ENCODE measurements at places on chromosomes 2 and 18.

- no peak for DNase-seq
Observed at GRCh38 chr2:65386344-65386743, 46.1 kb downstream of the SPRED2 start.

DNA sequence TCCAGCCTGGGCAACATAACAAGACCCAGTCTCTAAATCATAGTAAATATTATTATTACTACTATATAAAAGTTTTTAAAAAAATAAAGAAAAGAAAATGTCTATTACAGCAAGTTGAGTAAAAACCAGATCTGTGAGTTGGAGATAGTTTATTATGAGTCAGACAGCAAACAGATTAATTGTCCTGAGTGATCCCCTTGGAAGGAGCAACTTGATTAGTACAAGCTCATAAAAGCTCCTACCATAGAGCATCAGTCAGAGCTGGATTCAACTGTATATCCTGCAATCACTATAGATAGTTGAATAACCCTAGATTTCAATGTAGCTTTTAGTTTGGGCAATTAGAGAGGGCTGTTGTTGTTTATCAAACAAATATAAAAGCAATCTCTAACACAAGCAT lies 84.1 kb downstream of the TRABD2A start:
- DNase-seq, result no peak

DNA sequence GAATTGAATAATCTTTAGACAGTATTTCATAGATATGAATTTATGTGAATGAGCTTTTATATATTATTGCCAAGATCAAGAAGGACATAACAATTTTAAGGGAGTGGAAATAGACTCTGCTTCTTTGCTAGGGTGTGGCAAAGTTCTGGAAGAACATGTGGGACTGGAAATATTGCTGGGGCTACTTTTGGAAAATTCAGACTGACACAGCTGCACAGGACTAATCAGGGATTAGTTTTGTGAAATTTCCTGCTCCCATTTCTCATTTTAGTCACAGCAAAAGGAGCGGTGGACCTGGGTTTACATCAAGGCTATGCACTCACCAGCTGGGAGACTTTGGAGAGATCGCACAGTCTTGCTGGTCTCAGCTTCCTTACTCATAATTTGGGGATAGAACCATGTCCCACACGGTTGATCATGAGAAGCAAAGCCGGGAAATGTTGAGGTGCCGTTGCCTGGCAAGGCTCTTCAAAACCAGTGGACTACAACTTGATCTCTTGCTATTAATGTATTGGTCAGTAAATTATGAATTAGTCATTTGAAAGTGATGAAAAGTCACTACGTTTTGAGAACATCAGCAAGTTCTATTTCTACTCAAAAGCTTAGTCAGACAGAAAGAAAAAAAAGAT lies 42.4 kb downstream of the IL1RL2 start:
- no peak for DNase-seq

- no peak for DNase-seq
Observed at GRCh38 chr2:124689348-124689747, 664.3 kb downstream of the CNTNAP5 start.

- no peak for DNase-seq
Observed at GRCh38 chr18:37944700-37945270, 379.2 kb upstream of the CELF4 start.

- no peak for DNase-seq
Observed at GRCh38 chr18:56161566-56162260, 476.7 kb downstream of the TXNL1 start.

DNA sequence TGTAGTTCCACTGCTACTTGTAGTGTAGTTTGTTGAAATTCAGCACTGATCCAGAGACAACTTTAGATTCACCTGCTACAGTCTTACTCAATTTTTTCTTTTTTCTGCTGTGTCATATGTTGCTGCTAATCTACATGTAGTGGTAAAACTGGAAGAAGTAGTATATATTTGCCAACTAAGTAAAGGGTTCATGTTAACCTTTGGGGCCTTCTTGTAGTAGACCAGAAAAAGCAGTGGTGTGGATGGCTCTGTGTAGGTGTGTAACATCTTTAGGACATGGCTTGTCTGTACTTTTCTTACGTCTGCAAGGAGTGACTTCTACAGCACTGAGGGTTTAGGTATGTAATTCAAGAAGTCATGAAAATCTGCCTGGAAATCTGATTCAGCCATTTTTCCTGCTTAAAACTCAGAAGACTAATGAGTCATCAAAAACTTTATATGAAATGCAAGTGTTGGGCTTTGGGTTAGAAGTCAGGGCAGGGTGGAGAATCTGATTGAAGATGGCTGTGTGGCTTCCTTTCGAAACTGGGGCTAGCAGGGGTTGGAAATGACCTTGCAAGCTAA lies 8.4 kb downstream of the PTPRM start:
- peak; percentile 74 for DNase-seq

DNA sequence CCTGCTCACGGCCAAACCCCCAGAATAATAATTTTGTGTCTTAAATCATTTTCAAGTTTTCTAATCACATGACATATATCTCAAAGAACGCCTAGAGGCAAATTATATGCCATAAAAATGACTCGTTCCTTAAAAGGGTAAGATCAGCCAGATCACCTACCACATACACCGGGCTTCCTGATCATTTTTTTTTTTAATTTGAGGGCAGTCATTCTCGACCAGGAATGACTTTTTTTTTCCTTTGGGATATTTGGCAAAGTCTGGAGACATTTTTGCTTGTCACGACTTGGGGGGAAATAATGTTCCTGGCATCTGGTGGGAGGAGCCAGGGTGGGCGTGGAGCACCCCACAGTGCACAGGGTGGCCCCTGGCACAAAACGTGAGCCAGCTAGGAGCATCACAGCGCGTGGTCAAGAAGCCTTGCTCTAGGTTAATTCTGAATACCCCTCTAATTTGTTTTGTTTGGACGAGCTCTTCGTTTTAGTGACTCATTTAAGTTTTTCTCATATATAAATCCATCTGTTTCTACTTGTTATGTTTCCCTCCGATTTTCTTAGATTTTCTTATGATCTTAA lies 94.9 kb downstream of the TWIST2 start:
- DNase-seq, result no peak

- DNase-seq, result no peak
Observed at GRCh38 chr2:65452150-65452895, 19.9 kb upstream of the SPRED2 start.

DNA sequence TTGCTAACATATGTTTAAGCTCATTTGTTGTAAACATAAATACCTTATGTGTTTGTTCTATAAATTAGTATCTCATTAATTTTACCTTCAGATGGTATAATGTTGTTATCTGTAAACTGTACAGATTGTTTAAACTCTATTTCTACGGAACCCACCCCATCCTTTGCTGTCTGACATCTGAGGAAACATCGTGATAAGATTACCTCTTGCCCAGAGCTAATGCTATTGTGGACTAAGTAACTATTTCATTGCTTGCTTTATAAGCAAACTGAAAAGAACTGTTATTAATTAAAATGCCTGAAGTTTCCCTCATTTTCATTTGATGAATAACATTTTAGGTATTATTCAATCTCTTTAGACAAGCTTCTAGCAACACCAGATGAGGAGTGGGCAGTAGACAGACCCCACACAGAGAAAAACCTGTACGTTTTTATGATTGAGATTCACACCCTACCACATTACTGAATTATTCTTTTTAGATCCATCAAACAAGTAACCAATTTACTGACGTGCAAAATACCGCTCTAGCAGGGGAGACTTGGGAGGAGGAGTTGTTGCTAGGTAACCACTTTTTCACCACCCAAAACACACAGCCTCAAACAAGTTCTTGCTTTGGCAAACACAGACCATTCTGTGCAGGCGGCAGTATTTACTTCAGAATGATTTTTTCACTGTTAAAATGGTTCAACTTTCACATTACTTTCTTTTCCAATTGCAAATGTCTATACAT lies 1.9 kb upstream of the SYT4 start:
- peak; percentile 64 for DNase-seq

- no peak for DNase-seq
Observed at GRCh38 chr2:74911061-74911460, 47.4 kb upstream of the POLE4 start.

GRCh38 chr2:145494441-145494840 lies 974.5 kb upstream of the ZEB2 start:
- DNase-seq, result no peak

- DNase-seq, result no peak
Observed at GRCh38 chr2:238445409-238446190, 18.9 kb downstream of the ASB1 start.

- peak; percentile 96 for DNase-seq
Observed at GRCh38 chr2:44100351-44100750, 68.3 kb upstream of the PPM1B start.

DNA sequence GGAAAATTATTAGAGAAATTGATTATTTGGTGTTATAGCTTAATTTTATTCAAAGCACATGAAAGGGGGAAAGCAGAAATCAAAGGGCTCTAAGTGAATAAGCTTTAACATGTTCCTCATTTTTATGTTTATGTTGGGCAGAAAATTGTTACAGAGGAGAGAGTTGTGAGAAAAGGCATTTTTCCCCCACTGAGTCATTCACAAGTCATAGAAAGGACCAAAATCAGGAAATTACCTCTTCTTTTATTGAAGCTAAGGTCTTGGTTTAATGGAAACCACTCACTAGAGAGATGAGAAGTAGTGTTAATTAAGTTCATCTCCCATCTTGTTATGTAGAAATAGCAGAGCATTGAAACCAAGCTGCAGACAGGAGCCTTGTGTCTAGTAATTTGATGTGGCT lies 175.3 kb upstream of the THUMPD2 start:
- DNase-seq, result peak; percentile 36

- no peak for DNase-seq
Observed at GRCh38 chr2:28378679-28379584, 13.7 kb upstream of the FOSL2 start.

- DNase-seq, result peak; percentile 34
Observed at GRCh38 chr2:239991689-239992314, 33.3 kb downstream of the NDUFA10 start.

GRCh38 chr2:83908750-83909149 lies 550.3 kb downstream of the SUCLG1 start:
- DNase-seq, result no peak

DNA sequence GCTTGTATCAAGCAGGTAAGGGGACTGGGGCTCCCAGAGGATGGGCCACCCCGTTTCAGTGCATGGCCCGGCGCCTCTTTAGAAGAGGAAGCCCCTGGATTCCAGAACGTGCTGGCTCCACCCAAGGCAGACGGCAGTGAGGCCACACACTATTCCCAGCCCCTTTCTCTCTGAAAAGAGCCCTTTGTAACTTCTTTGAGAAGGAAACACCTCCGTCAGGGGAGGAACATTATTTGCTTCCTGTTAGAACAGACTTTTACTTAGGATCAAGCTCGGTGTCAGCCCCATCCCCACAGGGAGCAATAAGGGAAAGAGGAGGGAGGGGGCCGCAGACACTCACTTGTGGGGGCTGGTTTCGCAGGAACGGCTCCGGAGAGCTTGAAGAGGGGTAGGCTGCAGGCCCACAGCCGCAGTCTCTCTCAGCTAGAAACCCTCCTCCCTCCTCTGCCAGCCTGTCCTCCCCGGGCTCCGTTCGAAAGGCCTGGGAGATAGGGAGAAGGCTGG lies 49.6 kb upstream of the RMDN2 start:
- DNase-seq, result no peak

DNA sequence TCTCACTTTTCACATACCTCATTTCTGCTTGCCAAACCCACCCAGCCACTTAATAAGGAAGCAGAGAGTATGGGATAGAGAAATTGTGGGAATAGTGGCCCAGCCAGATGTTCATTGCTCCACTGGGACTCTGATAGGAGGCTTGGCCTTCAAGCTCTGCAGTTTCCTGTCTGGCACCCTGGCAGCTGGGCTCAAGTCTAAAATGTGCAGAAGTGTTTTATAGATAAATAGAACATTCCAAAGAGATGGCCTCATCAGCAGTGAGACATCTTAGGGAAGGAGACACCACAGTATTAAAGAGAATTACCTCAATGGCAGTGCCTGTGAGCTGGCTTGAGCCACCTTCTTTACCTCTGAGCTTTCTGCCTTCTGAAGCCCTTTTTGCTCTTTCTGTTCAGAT lies 24.7 kb downstream of the COPS7B start:
- peak; percentile 72 for DNase-seq

- no peak for DNase-seq
Observed at GRCh38 chr2:213232649-213233437, 51.4 kb upstream of the SPAG16 start.

- DNase-seq, result peak; percentile 36
Observed at GRCh38 chr2:138922973-138923563, 142.9 kb upstream of the NXPH2 start.

GRCh38 chr2:5696945-5697521 lies 4.8 kb downstream of the SOX11 start:
- no peak for DNase-seq
